ENCODE measurements at places on chromosomes 12 and 14.

DNA sequence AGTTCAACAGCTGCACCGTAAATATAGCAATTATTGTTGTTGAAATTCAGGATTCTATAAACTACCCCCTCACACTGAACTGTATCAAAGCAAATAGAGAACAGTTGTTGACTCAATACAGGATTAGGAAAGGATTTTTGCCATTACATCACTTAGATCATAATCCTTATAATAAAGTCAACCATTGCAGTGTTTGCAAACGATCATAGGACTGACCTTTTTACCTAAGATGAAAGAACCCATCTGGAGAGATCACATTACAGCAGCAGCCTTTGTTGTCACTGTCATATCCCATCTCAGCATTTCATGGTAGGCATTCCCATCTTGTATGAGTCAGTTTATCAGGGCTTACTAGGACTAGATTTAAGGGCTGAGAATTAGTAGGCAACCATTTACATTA is 96.1 kb downstream of the IPO8 start:
- DNase-seq: no peak

GRCh38 chr14:52354242-52354641 is 40.1 kb downstream of the PTGER2 start:
- DNase-seq: no peak

GRCh38 chr14:59688224-59689170 is 111.9 kb upstream of the CCDC175 start:
- DNase-seq: peak; percentile 57

DNA sequence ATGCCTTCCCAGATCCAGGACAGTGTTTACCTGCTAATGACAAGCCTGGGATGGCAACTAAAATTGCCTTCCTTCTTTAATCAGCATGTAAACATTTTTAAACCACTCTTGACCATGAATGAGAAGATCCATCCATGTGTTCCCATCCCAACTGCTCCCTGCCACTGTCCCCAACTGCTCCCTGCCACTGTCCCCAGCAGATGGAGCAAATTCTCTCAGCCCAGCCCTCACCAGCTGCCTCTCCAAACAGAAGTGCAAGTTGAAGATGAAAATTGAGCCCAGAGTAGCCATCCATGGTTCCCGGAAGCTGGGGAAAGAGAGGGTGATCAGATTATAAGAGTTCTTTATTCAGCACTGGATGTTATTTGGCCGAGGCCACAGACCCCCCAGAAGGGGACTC is 133.1 kb downstream of the SLC15A4 start:
- DNase-seq: no peak

DNA sequence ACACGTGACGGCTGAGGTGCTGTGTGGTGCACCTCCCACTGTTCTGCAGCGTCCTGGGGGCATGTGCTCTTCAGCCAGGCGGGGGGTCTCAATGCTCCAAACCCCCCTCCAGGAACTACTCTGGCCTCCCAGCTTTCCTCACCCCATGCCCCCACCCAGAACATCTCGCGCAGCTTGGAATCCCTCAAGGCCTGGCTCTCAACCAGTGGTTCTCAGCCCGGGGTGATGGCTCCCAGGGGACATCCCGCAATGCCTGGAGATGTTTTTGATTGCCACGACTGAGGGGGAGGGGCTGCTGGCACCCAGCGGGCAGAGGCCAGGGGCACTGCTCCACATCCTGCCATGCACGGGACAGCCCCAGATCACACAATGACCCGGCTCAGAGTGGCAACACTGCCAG is 78.9 kb upstream of the DICER1 start:
- DNase-seq: no peak

Measured in cardiac muscle cell (in vitro differentiated cells and primary cell).